ENCODE measurements at places on chromosomes 1 and 21. TPM values are rescaled to one million over a fixed set of nuclear protein-coding genes. Genes with fewer than 3 reads are reported as not detected.

E2F2 gene
- total RNA-seq, result 0.16 TPM

KCNE2 gene
- total RNA-seq, result not detected

CHD1L gene
- 7.6 TPM for total RNA-seq

SZRD1 gene
- 97.3 TPM for total RNA-seq

GRCh38 chr21:37266515-37267221 is 466 bp downstream of the VPS26C start:
- H3K4me3 ChIP-seq, result peak overlapping the region; percentile 96
- H3K27ac ChIP-seq, result peak overlapping the region; percentile 100
- H3K27me3 ChIP-seq, result no peaks in the 10 kb centered on the region
- DNase-seq, result no peak
- no peaks in the 10 kb centered on the region for H3K36me3 ChIP-seq
- H3K4me1 ChIP-seq, result peaks cover 53% of the 10 kb centered on the region

- peak overlapping the region; percentile 85 for H3K27ac ChIP-seq
- peak overlapping the region; percentile 32 for H3K4me3 ChIP-seq
- peaks cover 37% of the 10 kb centered on the region for H3K27me3 ChIP-seq
- peaks cover 46% of the 10 kb centered on the region for H3K4me1 ChIP-seq
- no peaks in the 10 kb centered on the region for H3K36me3 ChIP-seq
- DNase-seq, result no peak
Observed at GRCh38 chr1:17890815-17891191, 135.7 kb downstream of the ACTL8 start.

- H3K27ac ChIP-seq, result no peak overlapping the region
- H3K4me3 ChIP-seq, result no peak overlapping the region
- H3K4me1 ChIP-seq, result peaks cover 25% of the 10 kb centered on the region
- H3K27me3 ChIP-seq, result peaks cover 62% of the 10 kb centered on the region
Observed at GRCh38 chr1:20191266-20191825, 5.0 kb upstream of the PLA2G2C start.

- DNase-seq, result no peak
- H3K36me3 ChIP-seq, result no peaks in the 10 kb centered on the region
- H3K27me3 ChIP-seq, result peaks cover 11% of the 10 kb centered on the region
- no peak overlapping the region for H3K27ac ChIP-seq
Observed at GRCh38 chr21:38261851-38262250, 5.1 kb downstream of the KCNJ15 start.
